NCI-H748 treated with DMSO at 0.1 percent for 48 hours (cell line): ENCODE measurements at places on chromosomes 2 and 18.

DNA sequence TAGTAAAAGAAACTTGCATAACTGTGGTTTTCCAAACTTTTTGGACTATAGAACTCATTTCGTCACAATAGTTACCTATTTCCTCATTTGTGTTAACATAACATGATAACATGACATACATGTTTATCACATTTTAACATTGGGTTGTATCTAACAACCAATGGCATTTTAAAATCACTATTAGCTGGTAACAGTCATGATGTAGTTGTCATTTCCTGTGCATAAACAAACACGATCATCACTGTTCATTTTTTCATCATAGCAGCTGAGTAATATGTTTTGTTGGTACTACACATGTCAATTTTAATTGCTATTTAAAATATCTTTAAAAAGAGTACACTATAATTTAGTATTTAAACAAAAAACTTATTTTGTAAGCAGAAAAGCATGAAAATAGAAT is 402.4 kb downstream of the SATB2 start:
- no peak for DNase-seq

GRCh38 chr2:23838581-23838980 is 88.3 kb downstream of the ATAD2B start:
- no peak for DNase-seq

- DNase-seq, result no peak
Measured at GRCh38 chr18:5709476-5710095, 165.8 kb upstream of the EPB41L3 start.

GRCh38 chr2:199798831-199799580 is 52.0 kb downstream of the FTCDNL1 start:
- DNase-seq, result no peak

DNA sequence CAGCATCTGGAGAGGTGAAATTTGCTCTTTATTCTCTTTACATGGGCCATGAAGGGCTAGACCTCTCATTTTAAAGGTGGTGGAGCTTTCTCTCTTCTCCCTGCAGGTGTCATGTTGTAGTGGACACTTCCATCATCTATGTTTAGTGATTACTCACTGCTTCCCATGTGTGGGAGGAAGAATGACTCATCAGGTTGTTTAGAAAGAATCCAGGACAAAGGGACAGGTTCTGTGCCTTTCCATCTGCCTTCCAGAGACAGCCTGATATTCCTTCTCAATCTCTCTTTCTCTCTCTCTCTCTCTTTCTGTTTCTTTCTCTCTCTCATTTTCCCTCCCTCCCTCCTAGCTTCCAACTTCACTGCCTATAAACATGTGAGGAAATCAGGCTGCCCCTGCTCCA is 38.7 kb downstream of the SCG2 start:
- DNase-seq, result peak; percentile 83

DNA sequence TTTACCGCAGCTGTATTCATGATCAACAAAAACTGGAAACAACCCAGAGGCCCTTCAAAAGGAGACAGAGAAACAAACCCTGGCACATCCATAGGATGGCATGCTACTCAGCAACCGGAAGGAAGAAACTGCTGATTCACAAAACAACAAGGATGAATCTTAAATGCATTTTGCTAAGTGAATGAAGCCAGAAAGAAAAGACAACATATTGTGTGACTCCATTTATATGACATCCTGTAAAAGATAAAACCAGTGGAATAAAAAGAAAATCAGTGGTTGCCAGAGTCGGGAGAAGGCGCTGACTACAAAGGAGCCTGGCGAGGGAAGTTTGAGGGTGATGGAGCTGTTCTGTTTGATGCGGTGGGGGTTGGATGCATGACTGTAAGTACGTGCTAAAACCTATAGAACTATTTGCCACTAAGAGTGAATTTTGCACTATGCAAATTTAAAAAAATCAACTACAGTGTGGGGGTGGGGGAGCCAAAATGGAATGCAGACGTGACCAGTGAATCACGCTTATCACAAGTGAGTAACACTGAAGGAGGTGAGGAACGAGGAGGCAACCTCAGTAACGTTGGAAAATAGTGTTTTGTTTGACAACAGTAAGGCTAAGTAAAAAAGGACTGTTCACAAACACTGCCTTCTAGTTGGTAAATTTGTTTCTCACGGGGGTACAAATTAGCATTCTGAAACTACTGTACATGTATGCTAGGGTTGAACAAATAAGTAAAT is 108.9 kb downstream of the INHBB start:
- DNase-seq, result no peak

DNA sequence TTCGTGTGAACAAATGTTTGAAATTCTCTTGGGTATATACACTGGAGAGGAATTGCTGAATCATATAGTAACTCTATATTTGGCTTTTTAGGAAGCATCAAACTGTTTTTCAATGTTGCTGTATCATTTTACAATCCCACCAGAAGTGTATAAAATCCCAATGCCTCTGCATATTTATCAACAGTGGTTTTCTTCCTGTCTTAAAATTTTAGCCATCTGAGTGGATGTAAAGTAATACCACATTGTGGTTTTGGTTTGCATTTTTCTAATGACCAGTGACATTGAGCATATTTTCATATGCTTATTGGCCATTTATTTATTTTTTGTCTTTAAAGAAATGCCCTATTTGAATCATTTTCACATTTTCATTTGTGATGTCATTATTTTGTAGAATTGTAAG is 22.8 kb upstream of the LRP1B start:
- DNase-seq, result no peak
